Metanephros (tissue), 2 donors: ENCODE measurements at places on chromosomes 7 and 10. TPM values are rescaled to one million over a fixed set of nuclear protein-coding genes. Genes with fewer than 3 reads are reported as not detected.

Gene PON2
- total RNA-seq: 112 TPM

Gene GPNMB
- total RNA-seq: 31.2 TPM

Gene HACD1
- total RNA-seq: 25.3 TPM

Gene CDK14
- 69.2 TPM for total RNA-seq

Gene ELOVL3
- total RNA-seq: 1.3 TPM

Gene CDC123
- total RNA-seq: 86.2 TPM

Gene SGMS1
- total RNA-seq: 99.6 TPM

Gene AKR1C8
- total RNA-seq: 0.41 TPM

Gene ICA1
- 15.1 TPM for total RNA-seq

Gene AKR1B15
- total RNA-seq: not detected

Gene PRLHR
- total RNA-seq: not detected

Gene BTBD16
- 0.41 TPM for total RNA-seq

Gene PDE1C
- total RNA-seq: 8.6 TPM

Gene GPR37
- total RNA-seq: 3.2 TPM

Gene TET1
- 16.5 TPM for total RNA-seq

Gene ZNF804B
- 0.23 TPM for total RNA-seq

Gene GIMAP5
- total RNA-seq: 17.0 TPM

Gene ZP3
- total RNA-seq: 1.5 TPM
